ENCODE measurements at places on chromosomes 16 and 17. TPM values are rescaled to one million over a fixed set of nuclear protein-coding genes. Genes with fewer than 3 reads are reported as not detected.

ZNF205 gene
- 14.9 TPM for total RNA-seq

NPIPB9 gene
- total RNA-seq: 3.6 TPM

KRT12 gene
- not detected for total RNA-seq

HOXB1 gene
- not detected for total RNA-seq

ESRP2 gene
- total RNA-seq: under 0.01 TPM

RCVRN gene
- not detected for total RNA-seq

TMEM106A gene
- total RNA-seq: 4.8 TPM

SLC46A1 gene
- total RNA-seq: 10.1 TPM

PNMT gene
- total RNA-seq: not detected

KNOP1 gene
- 16.4 TPM for total RNA-seq

ABCA10 gene
- 0.69 TPM for total RNA-seq

ACSM2A gene
- total RNA-seq: not detected

GUCY2D gene
- not detected for total RNA-seq

TP53TG3B gene
- total RNA-seq: not detected

All from smooth muscle cell of the umbilical artery (primary cell).